ENCODE measurements at places on chromosomes 13 and 19.

- ATAC-seq = no peak
These were observed 120.4 kb downstream of the RAB20 start for GRCh38 chr13:110440946-110441731.

DNA sequence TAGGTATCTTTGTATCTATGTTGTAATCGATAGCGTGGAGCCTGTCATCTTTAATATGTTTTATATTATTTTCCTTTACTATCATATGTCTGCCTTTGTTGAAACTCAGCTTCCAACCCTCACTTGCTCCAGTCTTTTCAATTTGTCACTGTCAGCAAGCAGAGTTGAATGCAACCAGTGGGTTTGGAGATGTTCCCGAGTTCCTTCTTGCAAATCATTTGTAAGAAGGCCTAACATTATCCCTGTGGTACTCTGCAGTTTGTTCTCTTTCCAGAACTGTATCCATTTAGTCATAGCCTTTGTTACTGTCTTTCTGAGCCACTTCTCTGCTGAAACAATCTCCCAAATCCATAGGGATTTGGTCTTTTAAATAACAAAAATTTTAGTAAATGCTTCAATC is 41.8 kb downstream of the RNASEH2B start:
- no peak for ATAC-seq

- no peak for ATAC-seq
These were observed 20.4 kb downstream of the EFNB2 start for GRCh38 chr13:106514928-106515634.

DNA sequence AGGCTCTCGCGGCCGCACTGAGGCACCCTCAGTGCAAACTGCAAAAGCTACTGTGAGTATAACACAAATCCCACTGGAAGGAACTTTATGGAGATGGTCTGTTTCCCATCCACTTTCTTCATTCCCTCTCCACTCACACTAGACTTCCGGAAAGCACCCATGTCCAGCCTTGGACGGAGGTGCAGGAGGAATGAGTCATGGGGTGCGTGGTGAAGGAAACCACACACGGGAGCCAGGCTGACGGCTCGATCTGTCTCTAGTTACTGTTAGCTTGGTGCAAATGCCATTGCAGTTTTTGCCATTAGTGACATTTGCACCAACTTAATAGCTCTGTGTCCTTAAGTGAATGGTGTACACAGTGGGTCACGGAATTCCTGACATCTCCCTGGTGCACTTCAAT is 14.6 kb downstream of the NLRP8 start:
- no peak for ATAC-seq

DNA sequence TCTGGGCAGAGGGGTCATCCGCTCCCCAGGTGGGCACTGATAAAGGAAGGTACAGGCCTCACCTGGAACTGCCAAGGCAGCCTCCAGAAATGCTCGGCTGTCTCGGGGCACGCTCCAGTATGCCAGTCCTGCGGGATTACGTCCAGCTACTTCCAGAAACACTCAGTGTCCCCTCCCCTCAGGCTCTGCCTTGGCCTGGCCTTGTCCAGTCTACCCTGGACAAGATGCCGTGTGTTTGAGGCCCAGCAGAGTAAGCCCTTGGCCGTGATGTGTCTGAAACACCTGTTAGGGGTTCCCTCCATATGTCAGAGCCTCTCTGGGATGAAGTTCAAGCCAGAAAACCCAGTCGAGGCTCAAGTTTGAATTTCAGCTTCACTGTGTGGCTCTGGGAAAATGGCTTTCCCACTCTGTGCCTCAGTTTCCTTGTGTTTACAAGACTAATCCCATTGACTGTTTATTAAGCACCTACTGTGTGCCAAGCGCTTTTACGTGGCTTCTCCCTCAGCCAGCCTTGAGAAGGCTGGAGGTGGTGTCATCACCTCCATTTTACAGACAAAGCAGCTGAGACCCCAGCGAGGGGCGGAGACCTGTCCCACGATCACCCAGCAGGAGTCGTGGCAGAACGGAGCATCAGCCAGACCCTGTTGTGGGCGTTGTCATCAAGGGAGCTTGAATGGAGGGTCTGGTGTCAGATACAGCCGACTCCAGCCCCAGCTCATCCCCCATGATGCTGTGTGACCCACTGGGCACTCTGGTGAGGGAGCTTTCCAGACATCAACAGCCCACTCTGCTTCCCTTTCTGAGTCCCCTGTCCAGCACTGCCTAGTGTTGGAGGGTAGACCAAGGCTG is 2.0 kb upstream of the PIK3R2 start:
- ATAC-seq = no peak

DNA sequence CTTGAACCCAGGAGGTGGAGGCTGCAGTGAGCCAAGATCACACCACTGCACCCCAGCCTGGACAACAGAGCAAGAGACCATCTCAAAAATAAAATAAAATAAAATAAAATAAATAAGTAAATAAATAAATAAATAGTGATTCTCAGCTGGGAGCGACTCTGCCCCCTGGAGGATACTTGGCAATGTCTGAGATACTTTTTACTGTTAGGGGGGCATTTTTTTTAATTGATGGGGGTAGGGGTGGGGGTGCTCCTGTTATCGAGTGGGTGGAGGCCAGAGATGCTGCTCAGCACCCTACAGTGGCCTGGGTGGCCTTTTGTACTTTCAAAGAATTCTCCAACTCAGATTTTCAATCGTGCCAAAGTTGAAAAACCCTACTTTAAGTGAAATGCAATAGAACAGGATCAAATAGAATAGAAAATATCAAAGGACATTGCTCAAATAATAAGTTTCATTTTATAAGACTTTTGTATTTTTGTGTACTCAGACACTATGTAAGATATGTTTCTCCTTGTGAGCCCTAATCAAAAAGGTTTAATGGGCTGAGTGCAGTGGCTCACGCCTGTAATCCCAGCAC is 7.1 kb upstream of the CLPP start:
- no peak for ATAC-seq

DNA sequence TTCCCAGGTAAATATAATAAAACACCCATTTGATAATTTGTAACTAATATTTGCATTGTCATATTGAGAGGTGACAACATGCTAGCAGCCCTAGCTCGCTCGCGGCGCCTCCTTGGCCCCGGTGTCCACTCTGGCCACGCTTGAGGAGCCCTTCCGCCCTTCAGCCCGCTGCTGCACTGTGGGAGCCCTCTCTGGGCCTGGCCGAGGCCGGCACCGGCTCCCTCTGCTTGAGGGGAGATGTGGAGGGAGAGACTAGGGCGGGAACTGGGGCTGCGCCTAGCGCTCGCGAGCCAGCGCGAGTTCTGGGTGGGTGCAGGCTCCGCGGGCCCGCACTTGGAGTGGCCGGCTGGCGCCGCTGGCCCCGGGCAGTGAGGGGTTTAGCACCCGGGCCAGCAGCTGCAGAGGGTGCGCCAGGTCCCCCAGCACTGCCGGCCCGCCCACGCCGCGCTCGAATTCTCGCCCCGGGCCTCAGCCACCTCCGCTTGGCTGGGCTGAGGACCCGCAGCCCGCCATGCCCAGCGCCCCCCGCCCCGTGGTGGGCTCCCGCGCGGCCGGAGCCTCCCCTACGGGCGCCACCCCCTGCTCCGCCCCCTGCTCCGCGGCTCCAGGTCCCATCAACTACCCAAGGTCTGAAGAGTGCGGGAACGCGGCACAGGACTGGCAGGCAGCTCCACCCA is 594.4 kb downstream of the SLITRK6 start:
- no peak for ATAC-seq

GRCh38 chr19:44807652-44808462 is 1.0 kb upstream of the BCAM start:
- peak; percentile 17 for ATAC-seq

DNA sequence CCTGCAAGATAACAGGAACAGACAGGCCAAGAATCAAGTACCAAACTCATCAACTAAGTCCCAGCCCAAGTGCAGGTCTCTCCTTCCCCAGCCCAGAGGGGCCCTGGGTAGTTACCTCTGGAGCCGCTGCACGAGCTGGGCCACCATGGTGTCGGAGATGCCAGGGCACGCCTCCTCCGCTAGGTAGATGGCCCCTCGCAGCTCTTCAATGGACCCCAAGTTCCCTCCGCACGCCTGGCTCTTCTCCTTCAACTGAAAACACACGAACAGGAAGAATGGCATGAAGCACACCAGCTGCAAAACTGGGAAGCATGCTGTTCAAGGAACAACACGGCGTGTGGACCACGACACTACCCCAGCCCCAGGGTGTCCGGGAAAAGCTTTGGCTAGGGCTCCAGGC is 119.9 kb downstream of the STK24 start:
- ATAC-seq = no peak

- no peak for ATAC-seq
These were observed 7.4 kb downstream of the ACP5 start for GRCh38 chr19:11570039-11570462.

GRCh38 chr19:38122402-38123093 is 101.5 kb downstream of the DPF1 start:
- no peak for ATAC-seq

- peak; percentile 98 for ATAC-seq
These were observed 34.9 kb downstream of the CAB39L start for GRCh38 chr13:49409008-49409407.

- no peak for ATAC-seq
These were observed 6.4 kb downstream of the FLT1 start for GRCh38 chr13:28488376-28489005.

GRCh38 chr13:68023838-68024581 is 793.9 kb upstream of the PCDH9 start:
- no peak for ATAC-seq

GRCh38 chr19:55322204-55322885 is 2.8 kb downstream of the TMEM150B start:
- no peak for ATAC-seq

DNA sequence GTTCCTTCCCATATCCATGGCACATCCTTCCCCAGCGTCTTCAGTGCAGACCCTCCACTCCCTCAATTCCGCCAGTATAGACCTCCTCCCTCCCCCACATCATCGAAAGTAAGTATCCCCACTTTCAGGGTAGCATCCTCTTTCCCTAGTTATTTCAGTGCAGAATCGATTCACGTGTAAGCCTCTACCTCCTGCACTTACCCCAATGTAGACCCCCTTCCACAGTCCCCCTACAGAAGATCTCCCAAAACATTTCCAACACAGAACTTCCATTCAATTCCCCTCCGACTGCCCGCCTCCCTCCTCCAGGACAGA is 664 bp downstream of the IRF3 start:
- no peak for ATAC-seq

DNA sequence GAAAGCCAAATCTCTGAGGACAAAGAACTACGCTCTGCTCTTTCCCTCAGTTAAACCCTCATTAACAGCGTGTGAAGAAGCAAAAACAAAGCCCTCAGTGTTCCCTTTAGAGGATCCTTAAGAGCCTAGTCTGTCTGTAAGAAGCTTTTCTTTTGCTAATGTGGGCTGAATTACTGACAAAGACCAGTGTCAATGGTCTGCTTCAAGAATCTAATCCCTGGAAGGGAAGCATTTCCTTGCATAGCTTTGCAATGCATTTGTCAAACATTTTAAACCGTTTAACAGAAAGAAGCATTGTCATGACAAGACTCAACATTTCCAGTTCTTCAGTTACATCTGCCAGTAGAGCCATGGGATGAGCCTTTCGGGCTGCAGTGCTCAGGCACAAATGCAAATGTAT is 64.9 kb downstream of the EDNRB start:
- no peak for ATAC-seq

- ATAC-seq = no peak
These were observed 1132.5 kb upstream of the SPRY2 start for GRCh38 chr13:81473366-81473899.

GRCh38 chr19:46904114-46905060 is 43.6 kb downstream of the ARHGAP35 start:
- no peak for ATAC-seq

GRCh38 chr19:4539693-4540581 is at the start of gene LRG1:
TSS of gene LRG1 (minus strand) at chr19:4540036. CDS start at chr19:4540013, 23 bp downstream.
- peak; percentile 92 for ATAC-seq

GRCh38 chr13:59415498-59415897 is 748.2 kb downstream of the DIAPH3 start:
- no peak for ATAC-seq

GRCh38 chr19:582497-583197 is 7.0 kb upstream of the HCN2 start:
- ATAC-seq = no peak

- ATAC-seq = no peak
These were observed 3.0 kb downstream of the RPL13A start for GRCh38 chr19:49490287-49491029.

- no peak for ATAC-seq
These were observed 74.8 kb downstream of the SLC7A1 start for GRCh38 chr13:29520671-29521070.

- no peak for ATAC-seq
These were observed 1.2 kb downstream of the SLC27A1 start for GRCh38 chr19:17471410-17472125.

GRCh38 chr13:97257800-97258799 is 36.0 kb downstream of the MBNL2 start:
- peak; percentile 24 for ATAC-seq

DNA sequence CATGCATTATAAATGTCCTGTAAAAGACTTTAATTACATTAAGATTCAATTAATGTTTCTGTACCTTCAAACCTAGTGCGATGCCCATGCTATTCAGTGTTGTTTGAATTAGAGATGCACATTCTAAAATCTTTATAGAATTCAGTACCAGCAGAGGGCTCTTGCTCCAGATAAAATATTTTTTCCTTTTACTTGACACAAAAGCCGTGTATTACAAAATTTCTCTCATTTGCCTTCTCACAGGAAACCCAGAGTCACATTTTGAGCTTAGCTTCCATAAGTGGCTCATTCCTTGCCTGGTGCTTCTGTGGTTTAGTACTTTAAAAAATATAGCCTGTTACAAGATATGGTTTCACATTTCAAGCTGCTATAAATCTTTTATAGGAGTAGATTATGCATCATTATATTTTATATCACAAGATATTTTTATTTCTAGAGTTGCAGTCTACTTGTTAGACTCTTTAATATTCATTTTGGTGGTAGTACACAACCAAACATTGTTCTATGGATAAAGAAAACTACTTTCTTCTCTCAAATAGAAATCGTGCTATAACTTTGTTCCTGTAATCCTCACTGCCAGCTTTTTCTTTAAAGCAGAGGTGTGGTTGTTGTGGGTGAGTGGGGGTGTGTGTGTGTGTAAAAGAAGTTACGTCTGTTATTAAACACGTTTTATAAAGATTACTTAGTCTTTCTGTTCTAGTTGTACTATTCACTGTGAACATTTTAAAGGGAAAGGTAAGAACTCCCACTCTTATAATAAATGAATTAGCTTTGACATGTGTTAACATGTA is 101.4 kb downstream of the RNF17 start:
- ATAC-seq = no peak

DNA sequence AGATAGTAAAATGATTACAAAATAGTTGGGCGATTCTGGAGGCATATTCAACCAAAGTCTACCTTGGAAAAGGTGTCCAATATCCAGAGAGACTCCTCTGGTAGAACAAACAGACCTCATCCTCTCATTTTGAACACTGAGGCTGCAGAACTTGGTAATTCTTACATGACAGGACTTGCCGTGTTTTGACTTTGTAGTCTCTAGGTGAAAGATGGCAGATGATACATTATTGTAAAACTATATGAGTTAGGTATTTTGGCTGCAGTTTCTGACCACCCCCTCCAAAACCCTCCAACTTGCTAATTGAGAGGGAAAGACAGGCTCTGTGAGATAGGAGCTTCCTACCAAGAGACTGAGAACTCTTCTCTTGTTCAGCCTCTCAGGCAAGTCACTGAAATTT is 22.6 kb downstream of the SAE1 start:
- ATAC-seq = peak; percentile 24

- no peak for ATAC-seq
These were observed 49.4 kb downstream of the GAS6 start for GRCh38 chr13:113814435-113814821.

GRCh38 chr13:78772933-78773332 is 114.0 kb upstream of the OBI1 start:
- ATAC-seq = no peak

- peak; percentile 70 for ATAC-seq
These were observed 102.3 kb downstream of the STOML3 start for GRCh38 chr13:38888309-38888708.
